Epithelial cell of alveolus of lung (primary cell): ENCODE measurements at places on chromosomes 2 and 18. TPM values are rescaled to one million over a fixed set of nuclear protein-coding genes. Genes with fewer than 3 reads are reported as not detected.

RTP5 gene
- total RNA-seq = not detected in 2 replicates

CDCA7 gene
- 9.0 and 17.3 TPM in 2 replicates for total RNA-seq

SIX3 gene
- total RNA-seq = not detected in 2 replicates

PSMD1 gene
- 43.2 and 86.0 TPM in 2 replicates for total RNA-seq

AP1S3 gene
- 3.7 and 5.5 TPM in 2 replicates for total RNA-seq

IL37 gene
- total RNA-seq = not detected in 2 replicates

LTBP1 gene
- total RNA-seq = 334 and 453 TPM in 2 replicates

DLGAP1 gene
- under 0.01 and 0.64 TPM in 2 replicates for total RNA-seq

GBX2 gene
- 0.78 TPM in 1 of 2 replicates, not detected in the other for total RNA-seq

FEV gene
- not detected in 2 replicates for total RNA-seq

SULT1C4 gene
- 2.1 and 3.1 TPM in 2 replicates for total RNA-seq

ARL4C gene
- 3.0 and 17.1 TPM in 2 replicates for total RNA-seq

IL36A gene
- total RNA-seq = not detected in 2 replicates

LDAH gene
- 10.3 and 24.0 TPM in 2 replicates for total RNA-seq

FBLN7 gene
- 0.52 and 1.8 TPM in 2 replicates for total RNA-seq

GNAL gene
- total RNA-seq = 0.26 and 1.8 TPM in 2 replicates

STON1 gene
- total RNA-seq = 7.5 and 28.5 TPM in 2 replicates

ASXL3 gene
- 1.2 and 2.2 TPM in 2 replicates for total RNA-seq

TMEM200C gene
- 2.5 and 7.7 TPM in 2 replicates for total RNA-seq

CEP76 gene
- 5.3 and 7.6 TPM in 2 replicates for total RNA-seq

PLEK gene
- not detected in 2 replicates for total RNA-seq

FAP gene
- 15.5 and 118 TPM in 2 replicates for total RNA-seq

NT5DC4 gene
- total RNA-seq = not detected in 2 replicates

CPS1 gene
- total RNA-seq = 13.4 and 23.7 TPM in 2 replicates

CRYGD gene
- not detected in 2 replicates for total RNA-seq

IGFBP2 gene
- 121 and 137 TPM in 2 replicates for total RNA-seq

FLACC1 gene
- 0.32 TPM in 1 of 2 replicates, not detected in the other for total RNA-seq

INPP5D gene
- total RNA-seq = 0.65 and 1.0 TPM in 2 replicates

LMAN2L gene
- 22.0 and 24.7 TPM in 2 replicates for total RNA-seq

FBXO36 gene
- total RNA-seq = 4.3 and 9.1 TPM in 2 replicates

MAP3K19 gene
- not detected in 2 replicates for total RNA-seq
